ENCODE measurements at places on chromosomes 3 and 15. TPM values are rescaled to one million over a fixed set of nuclear protein-coding genes. Genes with fewer than 3 reads are reported as not detected.

DNA sequence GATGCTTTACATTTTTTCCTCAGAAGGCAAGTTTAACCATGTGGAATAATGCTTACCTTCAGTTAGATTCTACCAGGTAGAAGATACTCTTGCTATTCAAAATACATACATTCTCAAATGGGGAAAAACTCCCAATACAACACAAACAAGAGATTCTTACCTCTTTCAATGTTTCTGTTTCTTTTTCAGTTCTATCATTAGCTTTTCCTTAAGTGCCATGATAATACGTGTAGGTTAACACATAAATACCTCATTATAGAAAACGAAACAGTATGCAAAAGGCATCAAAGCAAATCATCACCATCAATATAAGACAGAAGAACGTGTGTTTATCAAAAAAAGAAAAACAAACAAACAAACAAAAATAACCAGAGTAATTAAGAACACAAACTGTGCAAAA lies 300.7 kb upstream of the ROBO1 start:
- DNase-seq: no peak

DNA sequence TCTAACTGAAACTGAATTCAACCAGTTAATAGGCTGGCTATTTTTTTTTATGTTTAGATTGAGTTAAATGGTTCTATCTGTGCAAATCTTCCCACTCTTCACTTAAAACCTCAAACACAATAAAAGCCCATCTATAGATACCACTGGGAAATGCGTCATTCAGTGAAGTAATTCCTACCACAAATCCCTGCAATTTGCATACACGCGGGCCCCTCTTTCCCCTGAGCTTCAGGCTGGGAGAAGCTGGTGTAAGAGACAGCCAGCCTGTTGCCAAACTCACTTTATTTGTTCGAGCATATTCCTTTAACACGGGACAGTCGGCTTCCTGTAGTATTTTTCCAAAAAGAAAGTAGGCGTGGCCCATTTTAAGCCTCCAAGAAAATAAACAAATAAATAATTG lies 26.0 kb upstream of the MCTP2 start:
- no peak for DNase-seq

DNA sequence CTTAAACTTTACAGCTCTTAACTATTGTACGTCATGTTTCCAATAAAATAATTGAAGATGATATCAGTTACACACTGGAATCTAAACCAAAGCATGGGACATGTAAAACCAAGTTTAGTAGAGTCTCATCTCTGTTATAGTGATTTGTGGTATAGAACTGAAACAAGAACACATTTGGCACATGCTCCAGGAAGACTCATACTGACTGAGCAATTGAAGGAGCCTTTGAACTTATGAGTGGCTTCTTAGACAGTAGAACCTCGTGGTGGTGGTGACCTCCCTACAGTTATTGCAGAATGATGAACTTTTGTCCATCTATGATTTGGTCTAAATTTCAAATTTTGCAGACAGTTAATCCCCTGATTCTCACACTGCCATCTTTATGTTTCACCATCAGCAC lies 729.7 kb downstream of the ROBO1 start:
- no peak for DNase-seq

DNA sequence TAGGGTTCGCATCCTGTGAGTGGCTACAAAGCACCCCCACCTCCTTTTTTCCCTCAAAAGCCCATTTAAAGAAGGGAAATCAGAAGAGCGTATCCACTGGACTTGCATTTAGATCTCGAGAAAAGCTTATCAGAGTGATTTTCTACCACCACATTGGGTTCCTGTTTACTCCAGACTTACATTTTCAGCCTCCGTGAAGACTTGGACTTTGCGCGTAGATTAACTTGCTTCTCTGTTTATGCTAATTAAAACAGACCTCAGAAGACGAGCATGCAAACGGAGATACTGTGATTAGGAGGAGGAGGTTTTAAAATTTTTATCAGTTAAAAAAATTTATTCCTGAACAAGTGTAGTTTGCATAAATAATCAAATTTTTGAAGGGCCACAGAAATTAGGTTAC lies 115.7 kb downstream of the AKAP13 start:
- DNase-seq: no peak

SIDT1 gene
- total RNA-seq: 25.5 TPM

CADPS gene
- total RNA-seq: not detected

Measured in activated CD4-positive, alpha-beta memory T cell treated with anti-CD3 and anti-CD28 coated beads, Interleukin-2, amount 10 ng/mL, durations not matched to agents 7 days and 5 days (primary cell).